ENCODE measurements at places on chromosomes 13 and 19. TPM values are rescaled to one million over a fixed set of nuclear protein-coding genes. Genes with fewer than 3 reads are reported as not detected.

QPCTL gene
- total RNA-seq, result 10.8 TPM

GSX1 gene
- total RNA-seq, result not detected

GRIK5 gene
- total RNA-seq, result 0.93 TPM

ZNF773 gene
- total RNA-seq, result 5.4 TPM

IRS2 gene
- total RNA-seq, result 13.3 TPM

MIER2 gene
- total RNA-seq, result 14.4 TPM

DACH1 gene
- total RNA-seq, result not detected

PTBP1 gene
- 229 TPM for total RNA-seq

ZNF730 gene
- not detected for total RNA-seq

EBI3 gene
- total RNA-seq, result 3.1 TPM

CYP2B6 gene
- total RNA-seq, result not detected

FXYD3 gene
- not detected for total RNA-seq

CYP2A7 gene
- total RNA-seq, result not detected

SERP2 gene
- not detected for total RNA-seq

GIPR gene
- 2.5 TPM for total RNA-seq

CSNK1A1L gene
- not detected for total RNA-seq

TMEM59L gene
- total RNA-seq, result 6.2 TPM

MAB21L1 gene
- total RNA-seq, result not detected

ZNF20 gene
- 0.20 TPM for total RNA-seq

APC2 gene
- total RNA-seq, result 2.0 TPM

TMEM255B gene
- 0.91 TPM for total RNA-seq

HSD11B1L gene
- 4.9 TPM for total RNA-seq

PPP2R1A gene
- total RNA-seq, result 306 TPM

SIGLEC5 gene
- not detected for total RNA-seq

MCEMP1 gene
- total RNA-seq, result not detected

CCDC8 gene
- total RNA-seq, result not detected
